Hindlimb muscle (tissue), 1 donor: ENCODE measurements at places on chromosomes 6 and 20. TPM values are rescaled to one million over a fixed set of nuclear protein-coding genes. Genes with fewer than 3 reads are reported as not detected.

The TDRD6 gene
- polyA plus RNA-seq: 0.76 TPM

DNA sequence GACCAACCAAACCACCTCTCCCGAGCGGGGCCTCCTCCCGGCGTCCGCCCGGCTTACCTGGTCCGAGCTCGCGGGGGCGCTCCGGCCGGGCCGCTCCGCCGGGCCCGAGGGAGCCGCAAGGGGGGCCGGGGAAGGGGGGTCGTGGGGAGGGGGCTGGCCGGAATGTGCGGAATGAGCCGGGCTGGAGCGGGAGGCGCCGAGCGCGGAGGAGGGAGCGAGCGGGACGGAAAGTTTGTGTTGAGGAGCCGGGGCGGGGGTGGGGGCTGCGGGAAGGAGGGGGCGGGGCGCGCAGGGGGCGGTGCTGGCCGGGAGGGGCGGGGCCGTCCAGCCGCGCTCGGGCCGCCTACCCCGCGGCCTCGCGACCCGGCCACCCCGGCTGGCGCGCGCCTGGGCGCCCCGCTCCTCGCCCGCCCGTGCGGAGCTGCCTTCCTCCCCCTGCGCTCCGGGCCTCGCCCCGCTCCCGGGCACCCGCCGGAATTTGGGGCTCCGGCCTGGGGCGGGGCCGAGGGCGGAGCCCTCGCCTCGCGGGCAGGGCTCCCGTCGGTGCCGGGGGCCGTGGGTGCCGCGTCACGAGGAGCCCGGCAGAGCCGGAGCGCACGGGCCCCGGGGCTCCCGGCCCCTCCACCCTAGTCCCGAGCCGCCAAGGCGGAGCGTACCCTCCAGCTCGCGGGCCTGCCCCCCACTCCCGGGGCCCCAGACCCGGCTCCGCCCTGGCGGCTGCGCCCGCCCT, at the start of gene TEAD3:
TSS of gene TEAD3 (minus strand) at position 239 of the 730 bp plus-strand sequence.
- DNase-seq: peak; percentile 76

DNA sequence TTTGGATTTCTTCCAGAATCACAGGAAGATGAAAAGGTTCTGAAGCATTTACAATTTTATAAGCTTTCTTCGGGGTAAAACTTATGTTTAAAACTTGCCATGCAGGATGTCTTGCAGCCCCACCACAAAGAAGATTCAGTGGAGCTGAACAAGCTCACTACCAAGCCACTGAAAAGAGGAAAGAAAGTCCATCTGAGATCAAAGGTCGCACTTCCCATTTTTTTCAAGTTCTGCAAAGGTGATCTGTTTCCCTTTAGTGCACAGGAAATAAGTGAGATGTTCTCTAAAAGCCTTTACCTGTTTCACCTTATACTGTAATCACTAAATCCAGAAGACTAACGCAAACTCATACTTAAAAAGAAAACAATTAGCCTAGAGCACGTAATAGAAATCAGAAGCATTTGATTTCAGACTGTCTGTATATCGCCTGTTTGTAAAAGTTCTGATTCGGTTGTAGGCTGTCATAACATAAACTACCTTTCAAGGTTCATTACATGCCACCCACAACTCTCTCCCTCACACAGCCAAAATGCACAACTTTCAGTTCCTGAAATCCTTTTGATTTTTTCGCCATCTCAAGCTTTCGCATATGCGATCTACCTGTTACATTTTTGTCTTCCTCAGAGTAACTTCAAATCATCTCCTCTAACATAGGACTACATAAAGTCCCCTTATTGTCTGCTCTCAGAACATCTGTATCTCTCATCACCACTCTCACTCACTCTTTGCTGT, 1.8 kb downstream of the ECHDC1 start:
- no peak for DNase-seq

DNA sequence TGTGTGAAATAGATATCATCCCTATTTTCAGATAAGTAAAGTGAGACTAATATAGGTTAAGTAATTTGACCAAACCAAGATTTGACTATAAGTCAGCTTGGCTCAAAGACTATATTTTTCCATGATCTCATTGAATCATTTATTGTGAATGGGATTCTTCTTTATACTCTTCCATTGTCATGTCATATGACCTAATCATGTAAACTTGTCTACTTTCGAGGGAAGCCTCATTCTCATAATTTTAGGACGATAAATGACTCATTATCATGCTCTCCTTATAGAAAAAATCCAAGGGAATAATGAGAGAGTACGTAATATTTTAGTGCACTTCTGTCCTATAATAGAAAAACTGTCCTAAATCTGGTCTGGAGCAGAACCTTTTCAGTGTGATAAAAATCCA, 40.9 kb upstream of the CCN6 start:
- no peak for DNase-seq

The NHLRC1 gene
- polyA plus RNA-seq: 3.9 TPM

DNA sequence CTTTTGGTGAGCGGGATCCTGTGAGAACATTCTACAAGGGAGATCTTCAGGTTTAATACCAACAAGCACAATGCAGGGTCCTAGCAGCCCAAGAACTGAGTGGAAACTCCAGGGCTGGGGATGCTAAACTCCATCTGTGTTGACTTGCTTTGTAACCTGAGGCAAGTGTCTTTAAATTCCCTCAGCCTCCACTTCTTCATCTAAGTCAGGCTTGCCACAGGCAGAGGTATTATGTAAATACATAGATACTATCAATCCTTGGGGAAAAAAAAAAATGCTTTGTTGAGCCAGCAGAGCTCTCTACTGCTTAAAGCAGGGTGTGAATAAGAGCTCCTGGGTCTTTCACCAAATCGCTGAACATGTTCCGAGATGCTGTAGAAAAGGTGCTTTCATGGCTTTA, 114.2 kb upstream of the PHACTR1 start:
- DNase-seq: no peak

DNA sequence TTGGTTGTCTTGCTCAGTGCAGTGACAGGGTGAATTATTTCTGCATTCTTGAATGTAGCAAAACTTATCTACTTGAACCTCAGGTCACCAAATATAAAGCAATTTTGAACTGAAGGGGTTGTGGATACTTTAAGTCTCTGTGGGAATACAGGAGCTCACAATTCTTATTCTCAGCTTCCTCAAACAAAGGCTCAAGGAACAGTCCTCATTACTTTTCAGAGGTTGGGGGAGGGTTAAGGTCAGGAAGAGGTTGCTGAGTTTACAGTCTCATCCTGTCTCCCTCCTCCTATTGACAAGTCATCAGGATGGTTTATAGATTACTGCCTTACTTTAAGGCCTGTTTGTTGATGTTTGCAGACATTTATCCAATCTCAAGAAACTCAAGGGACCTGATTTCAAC, 143.6 kb upstream of the SPACA1 start:
- DNase-seq: no peak

DNA sequence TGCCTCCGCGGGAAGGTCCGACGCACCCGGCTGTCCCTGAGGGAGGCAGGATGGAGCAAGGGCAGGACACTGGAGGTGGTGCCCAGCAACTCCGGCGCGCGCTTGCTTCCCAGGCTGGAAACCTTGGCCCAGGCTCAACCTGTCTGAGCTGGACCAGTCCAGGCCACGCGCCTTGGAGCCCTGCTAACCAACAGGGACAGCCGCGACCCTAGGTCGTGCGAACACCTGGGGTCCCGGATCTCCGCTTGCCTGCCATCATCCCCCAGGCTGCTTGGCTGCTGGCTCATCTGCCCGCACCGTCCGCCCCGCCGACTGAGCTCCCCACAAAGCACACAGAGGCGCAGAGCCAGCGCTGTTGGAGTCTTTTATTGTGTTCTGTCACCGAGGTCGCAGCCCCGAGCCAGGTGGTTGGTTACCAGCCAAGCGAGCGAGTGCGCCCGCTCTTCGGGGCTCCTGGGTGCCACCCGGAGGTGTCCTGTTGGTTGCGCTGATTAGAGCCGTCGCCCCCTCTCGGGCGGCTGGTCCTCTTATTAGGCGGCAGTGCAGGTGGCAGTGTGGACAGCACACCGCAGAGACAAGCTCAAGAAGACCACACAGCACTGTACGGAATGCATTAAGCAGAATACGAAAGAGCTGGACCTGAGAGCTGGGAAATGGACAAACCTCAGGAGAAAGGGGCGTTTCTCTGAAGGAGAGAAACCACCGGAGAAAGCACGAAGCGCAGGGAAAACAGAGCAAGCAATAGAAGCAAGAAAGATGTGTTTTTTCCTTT, 3.8 kb downstream of the COL12A1 start:
- peak; percentile 67 for DNase-seq
